Endothelial cell of umbilical vein (primary cell): ENCODE measurements at places on chromosomes 12 and 14. TPM values are rescaled to one million over a fixed set of nuclear protein-coding genes. Genes with fewer than 3 reads are reported as not detected.

GRCh38 chr14:104729835-104730181 is 5.8 kb downstream of the ADSS1 start:
- DNase-seq = no peak
- no peak overlapping the region for H3K27ac ChIP-seq
- H3K36me3 ChIP-seq = no peaks in the 10 kb centered on the region
- H3K4me1 ChIP-seq = peaks cover 4% of the 10 kb centered on the region

DNA sequence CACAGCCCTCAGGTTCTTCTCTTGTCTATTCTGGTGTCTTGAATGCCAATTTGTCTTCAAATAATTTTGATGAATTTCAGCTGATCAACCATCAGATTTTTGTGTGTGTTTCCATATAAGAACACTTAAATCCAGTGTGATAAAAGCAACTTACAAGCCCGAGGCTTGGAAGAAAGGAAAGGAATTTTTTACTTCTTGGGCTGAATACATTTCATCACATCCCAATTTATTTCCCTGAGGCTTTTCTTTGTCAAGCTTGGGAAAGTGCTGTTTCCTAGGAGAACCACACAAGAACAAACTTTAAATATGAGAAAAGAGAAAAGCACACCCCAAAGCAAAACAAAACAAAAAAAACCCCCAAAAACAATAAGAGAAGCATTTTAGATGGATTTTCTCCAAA is 26.6 kb downstream of the GPRC5D start:
- DNase-seq = no peak
- no peak overlapping the region for H3K27ac ChIP-seq
- peaks cover 5% of the 10 kb centered on the region for H3K4me1 ChIP-seq
- H3K36me3 ChIP-seq = no peaks in the 10 kb centered on the region
- H3K27me3 ChIP-seq = no peaks in the 10 kb centered on the region

DNA sequence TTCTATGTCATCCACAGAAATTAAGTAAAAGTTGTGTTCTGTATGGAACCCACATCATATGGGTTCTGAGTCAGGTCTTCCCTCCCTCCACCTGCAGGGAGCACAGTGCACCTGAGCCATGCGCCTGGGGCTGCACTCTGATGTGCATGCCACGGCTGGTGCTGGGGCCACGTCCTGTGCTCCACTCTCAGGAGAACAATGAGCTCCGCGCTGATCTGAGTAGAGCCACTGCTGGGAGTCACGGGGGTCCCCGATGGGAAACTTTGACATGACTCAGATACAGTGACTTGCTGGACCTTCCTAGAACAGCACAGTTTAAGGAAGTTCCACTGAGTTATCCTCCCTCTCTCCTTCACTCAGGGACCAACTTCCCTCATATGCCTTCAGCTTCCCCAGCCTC is 683.4 kb downstream of the TMEM121 start:
- no peak for DNase-seq
- no peaks in the 10 kb centered on the region for H3K4me1 ChIP-seq
- no peak overlapping the region for H3K27ac ChIP-seq

GRCh38 chr14:38125481-38126037 is 82.1 kb upstream of the SSTR1 start:
- H3K4me1 ChIP-seq = no peaks in the 10 kb centered on the region
- no peaks in the 10 kb centered on the region for H3K36me3 ChIP-seq
- H3K27me3 ChIP-seq = no peaks in the 10 kb centered on the region
- no peak overlapping the region for H3K4me3 ChIP-seq

DNA sequence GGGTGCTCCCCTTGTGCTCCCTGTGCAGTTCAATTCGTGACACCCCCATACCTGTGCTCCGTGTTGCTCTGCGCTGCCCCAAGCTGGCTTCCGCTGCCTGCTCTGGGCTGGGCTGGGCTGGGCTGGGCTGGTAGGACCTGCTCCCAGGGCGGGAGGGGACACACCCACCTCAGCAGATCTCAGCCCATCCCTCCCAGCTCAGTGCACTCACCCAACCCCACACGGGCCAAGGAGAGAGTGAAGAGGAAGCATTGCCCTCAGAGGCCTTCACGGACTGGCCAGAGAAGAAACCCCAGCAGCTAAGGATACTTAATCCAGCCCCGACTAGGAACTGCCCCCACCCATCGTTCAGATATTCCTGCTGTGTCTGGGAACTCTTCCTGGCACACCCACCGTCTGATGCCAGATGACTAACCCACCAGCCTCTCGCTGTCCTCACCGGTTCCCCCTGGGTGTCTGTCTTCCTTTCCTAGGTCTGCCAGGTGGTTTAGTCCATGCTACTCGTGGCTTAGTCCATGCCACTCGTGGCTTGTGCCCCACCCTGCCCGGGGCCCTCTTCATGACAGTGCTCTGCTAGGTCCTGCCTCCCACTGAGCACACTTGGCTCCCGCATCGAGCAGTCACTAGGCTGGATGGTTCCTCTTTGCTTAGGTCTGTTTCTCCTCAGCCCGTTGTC is at the start of gene LPAR5:
TSS of gene LPAR5 (minus strand) at position 104 of the 676 bp plus-strand sequence. CDS start 14,711 bp downstream, outside the sequence.
- DNase-seq = no peak
- no peak within 1 kb of the TSS for H3K27ac ChIP-seq
- H3K36me3 ChIP-seq = no peaks in the 10 kb centered on the region
- peaks cover 13% of the 10 kb centered on the region for H3K4me1 ChIP-seq
- no peak within 1 kb of the TSS for H3K4me3 ChIP-seq
- no peaks in the 10 kb centered on the region for H3K27me3 ChIP-seq

Gene TPPP2
- not detected in 2 replicates for total RNA-seq

- H3K4me3 ChIP-seq = no peak overlapping the region
- no peak overlapping the region for H3K27ac ChIP-seq
- H3K36me3 ChIP-seq = no peaks in the 10 kb centered on the region
- H3K4me1 ChIP-seq = no peaks in the 10 kb centered on the region
Observed at GRCh38 chr12:90163975-90164374, 455.3 kb upstream of the ATP2B1 start.

DNA sequence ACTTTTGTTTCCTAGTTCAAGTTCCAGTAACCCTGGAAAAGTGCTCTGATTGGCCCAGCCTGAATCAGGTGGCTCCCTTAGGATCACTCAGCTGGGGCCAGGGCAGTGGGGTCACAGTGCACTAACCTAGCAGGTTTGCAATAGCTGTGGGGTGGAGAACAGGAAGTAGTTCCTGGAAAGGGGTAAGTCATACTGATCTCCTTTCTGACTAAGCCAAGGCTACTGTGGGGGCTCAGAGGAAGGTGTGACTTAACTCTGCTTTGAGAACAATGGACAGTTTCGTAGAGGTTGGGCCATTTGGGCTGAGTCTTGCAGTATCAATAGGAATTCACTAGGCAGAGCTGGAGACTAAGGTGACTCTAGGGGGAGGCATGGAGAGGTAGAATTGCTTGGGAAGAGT is 89.4 kb downstream of the KIF26A start:
- no peaks in the 10 kb centered on the region for H3K27me3 ChIP-seq
- DNase-seq = no peak
- H3K4me1 ChIP-seq = no peaks in the 10 kb centered on the region
- H3K27ac ChIP-seq = no peak overlapping the region
- H3K4me3 ChIP-seq = no peak overlapping the region
- no peaks in the 10 kb centered on the region for H3K36me3 ChIP-seq

DNA sequence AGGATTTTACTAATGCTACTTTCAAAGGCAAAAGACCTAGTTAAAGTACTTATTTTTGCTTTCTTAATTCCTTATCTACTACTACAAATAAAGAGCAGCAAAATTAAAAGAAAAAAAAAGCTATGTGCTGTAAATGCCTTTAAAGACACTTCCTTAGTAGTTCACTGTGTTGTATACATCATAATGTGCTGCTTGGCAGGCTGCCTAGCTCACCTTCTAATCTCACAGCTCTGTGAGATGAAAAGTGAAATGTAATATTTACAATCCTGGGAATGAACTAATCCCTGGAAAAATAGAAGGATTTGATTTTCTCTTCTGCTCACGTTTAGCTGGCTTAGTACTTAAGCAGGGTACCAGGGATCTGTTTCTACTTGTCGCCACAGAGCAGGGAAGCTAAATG is 184.4 kb upstream of the ALG10B start:
- DNase-seq = no peak
- H3K4me3 ChIP-seq = no peak overlapping the region
- no peaks in the 10 kb centered on the region for H3K27me3 ChIP-seq
- no peaks in the 10 kb centered on the region for H3K36me3 ChIP-seq
- H3K4me1 ChIP-seq = no peaks in the 10 kb centered on the region

- no peak overlapping the region for H3K4me3 ChIP-seq
- H3K36me3 ChIP-seq = no peaks in the 10 kb centered on the region
- no peak for DNase-seq
- H3K27me3 ChIP-seq = no peaks in the 10 kb centered on the region
- H3K4me1 ChIP-seq = no peaks in the 10 kb centered on the region
Observed at GRCh38 chr12:2578211-2578610, 216.6 kb upstream of the FKBP4 start.

Gene BBOF1
- total RNA-seq = 2.2 and 2.3 TPM in 2 replicates

- no peak overlapping the region for H3K4me3 ChIP-seq
- H3K4me1 ChIP-seq = no peaks in the 10 kb centered on the region
- no peaks in the 10 kb centered on the region for H3K36me3 ChIP-seq
- no peak overlapping the region for H3K27ac ChIP-seq
Observed at GRCh38 chr12:102351322-102351721, 129.0 kb downstream of the IGF1 start.

Gene TAS2R9
- total RNA-seq = not detected in 2 replicates

GRCh38 chr14:39673734-39674133 is 241.5 kb upstream of the FBXO33 start:
- H3K36me3 ChIP-seq = no peaks in the 10 kb centered on the region
- no peak for DNase-seq
- H3K27ac ChIP-seq = no peak overlapping the region
- H3K4me3 ChIP-seq = no peak overlapping the region
- H3K27me3 ChIP-seq = no peaks in the 10 kb centered on the region
- no peaks in the 10 kb centered on the region for H3K4me1 ChIP-seq

Gene UNG
- total RNA-seq = 45.4 and 46.7 TPM in 2 replicates

Gene KCNA1
- total RNA-seq = not detected in 2 replicates

GRCh38 chr14:100285913-100286400 is 20.3 kb downstream of the SLC25A29 start:
- peak overlapping the region; percentile 88 for H3K4me3 ChIP-seq
- no peak for DNase-seq
- H3K27ac ChIP-seq = no peak overlapping the region
- no peaks in the 10 kb centered on the region for H3K36me3 ChIP-seq
- H3K27me3 ChIP-seq = no peaks in the 10 kb centered on the region

GRCh38 chr14:29627137-29627536 is 300.5 kb downstream of the PRKD1 start:
- no peak overlapping the region for H3K27ac ChIP-seq
- DNase-seq = no peak
- H3K4me3 ChIP-seq = no peak overlapping the region

- H3K36me3 ChIP-seq = no peaks in the 10 kb centered on the region
- DNase-seq = no peak
- no peaks in the 10 kb centered on the region for H3K4me1 ChIP-seq
- no peak overlapping the region for H3K27ac ChIP-seq
- peaks cover 7% of the 10 kb centered on the region for H3K27me3 ChIP-seq
Observed at GRCh38 chr12:45599196-45599595, 130.3 kb upstream of the ARID2 start.

- DNase-seq = peak; percentile 93
- no peak overlapping the region for H3K4me3 ChIP-seq
- H3K27ac ChIP-seq = peak overlapping the region; percentile 29
- H3K27me3 ChIP-seq = no peaks in the 10 kb centered on the region
- no peaks in the 10 kb centered on the region for H3K36me3 ChIP-seq
Observed at GRCh38 chr14:55514819-55515490, 65.1 kb upstream of the KTN1 start.

DNA sequence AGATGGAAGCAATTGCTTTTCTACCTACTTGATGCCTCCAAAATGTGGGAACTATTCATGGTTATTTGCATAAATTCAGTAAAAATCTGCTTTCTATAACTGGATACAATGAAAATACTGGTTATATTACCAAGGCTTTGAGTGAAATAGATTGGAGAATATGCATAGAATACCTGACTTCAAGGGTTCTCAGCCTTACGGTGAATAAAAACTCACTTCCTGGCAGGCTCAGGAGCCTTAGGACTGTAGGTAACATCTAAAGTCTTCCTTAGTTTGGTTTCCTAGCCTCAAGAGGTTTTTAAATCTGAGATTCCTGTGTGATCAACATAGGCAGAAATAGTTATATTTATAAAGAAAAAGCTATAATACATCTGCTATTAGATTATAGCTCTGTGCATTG is 158.6 kb downstream of the SLC41A2 start:
- H3K4me1 ChIP-seq = peaks cover 8% of the 10 kb centered on the region
- no peaks in the 10 kb centered on the region for H3K36me3 ChIP-seq
- no peak overlapping the region for H3K4me3 ChIP-seq
- DNase-seq = no peak
- H3K27me3 ChIP-seq = no peaks in the 10 kb centered on the region

DNA sequence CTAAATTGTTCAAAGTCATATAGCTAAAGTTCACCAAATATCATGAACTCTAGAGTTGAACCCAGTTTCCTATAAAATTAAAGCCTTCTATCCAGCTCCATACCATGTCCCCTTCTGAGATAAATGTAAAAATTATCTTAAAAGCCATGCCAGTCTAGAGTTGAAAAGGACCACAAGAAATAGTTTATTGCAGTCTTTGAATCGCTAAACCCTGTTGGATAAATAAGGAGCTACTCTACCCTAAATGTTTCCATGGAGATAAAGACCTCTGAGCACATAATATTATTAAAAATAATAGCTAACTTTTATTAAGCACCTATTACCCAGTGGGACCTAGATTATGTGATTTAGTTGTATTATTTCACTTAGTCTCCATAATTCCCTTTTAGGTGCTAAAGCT is 227.6 kb upstream of the NOS1 start:
- H3K4me3 ChIP-seq = no peak overlapping the region
- DNase-seq = no peak
- no peaks in the 10 kb centered on the region for H3K27me3 ChIP-seq
- no peaks in the 10 kb centered on the region for H3K36me3 ChIP-seq
- no peak overlapping the region for H3K27ac ChIP-seq
- H3K4me1 ChIP-seq = no peaks in the 10 kb centered on the region

GRCh38 chr12:89650239-89650638 is 58.4 kb downstream of the ATP2B1 start:
- no peak for DNase-seq
- H3K4me1 ChIP-seq = no peaks in the 10 kb centered on the region
- H3K27me3 ChIP-seq = no peaks in the 10 kb centered on the region
- H3K4me3 ChIP-seq = no peak overlapping the region
- H3K36me3 ChIP-seq = no peaks in the 10 kb centered on the region

Gene PTHLH
- 0.60 and 1.1 TPM in 2 replicates for total RNA-seq

Gene HELB
- 3.4 and 4.0 TPM in 2 replicates for total RNA-seq

- no peaks in the 10 kb centered on the region for H3K36me3 ChIP-seq
- no peaks in the 10 kb centered on the region for H3K27me3 ChIP-seq
- H3K4me1 ChIP-seq = no peaks in the 10 kb centered on the region
- no peak overlapping the region for H3K4me3 ChIP-seq
Observed at GRCh38 chr14:64060648-64061096, 207.9 kb downstream of the SYNE2 start.

DNA sequence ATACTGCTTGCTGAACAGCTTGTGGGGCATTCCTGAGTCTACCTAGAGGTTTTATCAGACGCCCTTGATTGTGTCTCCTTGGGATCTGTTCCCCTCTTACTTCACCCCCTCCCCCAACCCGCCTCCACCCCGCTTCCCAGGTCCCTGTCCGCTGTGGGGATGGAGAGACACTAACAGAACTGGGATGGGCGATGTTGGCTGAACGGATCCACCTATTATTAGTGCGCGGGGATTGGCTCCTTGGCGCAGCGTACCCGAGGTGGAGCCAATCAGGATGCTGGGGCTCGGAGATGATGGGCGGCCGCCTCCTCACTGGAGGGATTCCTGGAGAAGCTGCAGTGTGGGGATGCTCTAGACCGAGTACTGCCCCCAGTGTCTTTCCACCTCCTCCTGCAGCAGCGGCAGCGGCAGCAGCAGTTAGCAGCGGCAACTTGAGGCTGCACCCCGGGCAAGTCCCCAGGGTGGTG is at the start of gene SYT1:
TSS of gene SYT1 (plus strand) at position 372 of the 467 bp plus-strand sequence.
- peak within 1 kb of the TSS; percentile 91 for H3K4me3 ChIP-seq
- peak within 1 kb of the TSS; percentile 69 for H3K27ac ChIP-seq
- peak; percentile 77 for DNase-seq
- peaks cover 6% of the 10 kb centered on the region for H3K27me3 ChIP-seq
- no peaks in the 10 kb centered on the region for H3K36me3 ChIP-seq

Gene FUT8
- 27.7 and 38.8 TPM in 2 replicates for total RNA-seq
